Kidney (tissue), 22 donors: ENCODE measurements at places on chromosomes 3 and 15.

- H3K36me3 ChIP-seq: no peaks in the 10 kb centered on the region
- no peaks in the 10 kb centered on the region for H3K27me3 ChIP-seq
- no peak overlapping the region for H3K27ac ChIP-seq
- DNase-seq: no peak
Observed at GRCh38 chr3:81485444-81485865, 276.0 kb downstream of the GBE1 start.

- no peak for DNase-seq
- no peak overlapping the region for H3K4me3 ChIP-seq
- H3K27ac ChIP-seq: no peak overlapping the region
- H3K27me3 ChIP-seq: no peaks in the 10 kb centered on the region
Observed at GRCh38 chr3:94548581-94549316, 485.9 kb downstream of the NSUN3 start.

- no peaks in the 10 kb centered on the region for H3K4me1 ChIP-seq
- no peak for DNase-seq
- no peak overlapping the region for H3K4me3 ChIP-seq
- H3K27ac ChIP-seq: no peak overlapping the region
- H3K36me3 ChIP-seq: no peaks in the 10 kb centered on the region
- H3K27me3 ChIP-seq: no peaks in the 10 kb centered on the region
Observed at GRCh38 chr15:33013827-33014445, 180.6 kb downstream of the FMN1 start.

DNA sequence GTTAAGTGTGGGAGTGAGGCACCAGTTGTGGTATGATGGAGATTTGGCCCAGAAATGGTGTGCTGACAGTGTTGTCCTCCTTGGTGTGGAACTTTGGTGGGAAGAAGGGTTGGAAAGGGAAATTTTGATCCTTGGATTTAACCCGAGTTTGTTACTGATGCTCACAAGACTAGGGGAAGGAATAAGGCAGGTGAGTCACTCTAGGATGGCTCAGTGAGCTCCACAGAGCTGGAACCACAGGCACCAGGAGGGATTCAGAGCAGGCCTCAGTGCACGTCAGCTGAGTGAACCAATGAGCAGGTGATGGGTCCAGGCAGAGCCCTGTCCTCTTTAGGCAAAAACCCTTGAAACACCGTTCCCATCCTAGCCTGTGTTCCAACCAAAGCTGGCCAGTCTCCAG, 11.4 kb downstream of the CHRD start:
- no peaks in the 10 kb centered on the region for H3K36me3 ChIP-seq
- no peaks in the 10 kb centered on the region for H3K27me3 ChIP-seq
- no peak overlapping the region for H3K27ac ChIP-seq
- no peak for DNase-seq
- no peaks in the 10 kb centered on the region for H3K4me1 ChIP-seq

GRCh38 chr3:174498638-174499037, 360.5 kb upstream of the NAALADL2 start:
- no peaks in the 10 kb centered on the region for H3K4me1 ChIP-seq
- DNase-seq: no peak
- no peak overlapping the region for H3K27ac ChIP-seq
